Liver (tissue), 10 donors: ENCODE measurements at places on chromosomes 7 and 10.

DNA sequence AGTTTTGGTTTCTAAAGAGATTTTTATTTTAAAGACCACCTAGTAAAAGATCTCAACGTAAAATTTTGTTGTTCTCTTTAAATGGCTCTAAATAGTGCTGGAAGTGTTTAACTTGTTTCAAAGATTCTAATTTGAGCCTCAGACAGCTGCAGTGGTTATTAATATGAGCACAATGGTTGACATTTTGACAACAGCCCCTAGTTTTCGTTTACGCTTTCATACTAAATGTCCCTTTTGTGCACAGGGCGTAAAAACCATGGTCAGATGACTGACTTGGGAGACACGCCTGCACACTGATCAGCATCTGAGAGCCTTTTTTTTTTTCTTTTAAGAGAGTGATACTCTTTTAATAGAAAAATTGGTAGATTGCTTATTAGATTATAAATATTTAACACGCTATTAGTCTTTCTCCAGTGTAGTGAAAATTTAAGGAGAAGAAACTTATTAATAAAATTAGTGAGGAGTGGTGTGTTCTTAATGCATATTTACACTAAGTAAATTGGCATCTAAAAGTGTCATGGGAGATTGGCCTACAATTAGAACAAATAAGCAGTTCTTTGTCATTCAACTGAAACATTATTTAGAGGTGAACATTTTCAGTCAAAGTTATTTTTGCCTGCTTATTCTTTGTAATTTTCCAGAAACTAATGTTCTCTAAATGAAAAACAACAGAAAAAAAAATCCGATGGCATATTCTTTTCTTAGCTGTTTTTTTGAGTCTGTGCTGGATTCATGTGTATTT lies 182.8 kb upstream of the PHYHIPL start:
- no peak for DNase-seq

DNA sequence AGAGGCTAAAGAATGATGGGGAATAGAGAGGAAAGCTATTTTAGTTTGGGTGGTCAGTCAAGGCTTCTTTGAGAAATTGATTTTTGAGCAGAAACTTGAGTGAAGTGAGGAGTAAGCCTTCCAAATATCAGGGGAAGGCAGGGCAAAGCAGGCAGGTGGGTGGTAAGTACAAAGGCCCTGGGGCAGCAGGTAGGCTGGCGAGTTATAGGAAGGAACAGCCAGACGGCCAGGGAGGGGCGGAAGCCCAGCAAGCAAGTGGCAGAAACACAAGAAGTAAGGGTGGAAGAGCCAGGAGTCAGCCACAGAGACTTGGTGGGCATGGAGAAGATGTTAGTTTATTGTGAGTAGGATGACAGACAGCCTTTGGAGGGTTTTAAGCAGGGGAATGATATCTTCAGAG lies 34.9 kb downstream of the VWA2 start:
- DNase-seq, result no peak

GRCh38 chr10:76887223-76888010 lies 750.2 kb downstream of the KCNMA1 start:
- no peak for DNase-seq

DNA sequence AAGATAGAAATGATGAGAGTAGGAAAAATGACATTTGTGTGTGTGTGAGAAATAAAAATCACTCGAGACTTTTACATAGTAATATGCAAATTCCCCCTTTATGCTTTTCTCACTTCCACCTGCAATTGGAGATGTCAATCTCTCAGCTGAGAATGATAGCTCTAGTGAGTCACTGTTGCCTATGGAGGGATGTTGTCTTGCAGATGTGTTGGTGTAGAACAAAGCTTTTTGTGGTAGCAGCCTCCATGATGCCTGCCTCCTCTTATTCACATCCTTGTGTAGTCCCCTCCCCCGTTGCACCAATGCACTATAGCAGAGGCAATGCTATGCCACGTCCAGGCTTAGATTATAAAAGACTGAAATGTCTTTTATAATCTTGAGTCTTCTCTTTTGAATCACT lies 33.8 kb downstream of the SPAG6 start:
- no peak for DNase-seq

- DNase-seq, result no peak
Measured at GRCh38 chr10:77825965-77826364, 100.6 kb downstream of the DLG5 start.

DNA sequence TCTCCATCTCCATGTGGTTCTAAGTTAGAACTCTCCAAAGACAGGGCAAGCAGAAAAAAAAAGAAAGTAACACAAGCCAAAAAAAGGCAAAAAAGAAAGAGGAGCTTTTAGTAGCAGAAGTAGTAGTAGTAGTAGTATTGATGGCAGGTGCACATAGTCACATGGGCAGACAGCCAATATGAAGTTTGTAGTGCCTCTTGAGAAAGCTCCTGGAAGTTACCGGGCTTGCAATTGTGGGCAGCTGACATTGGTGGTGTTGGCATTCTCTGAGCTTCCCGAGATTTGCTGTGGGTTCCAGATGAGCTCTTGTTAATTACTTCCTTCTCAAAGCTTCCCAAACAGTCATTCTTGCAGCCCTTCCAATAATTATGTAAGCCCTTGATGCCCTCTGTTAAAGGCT lies 1128.5 kb downstream of the TYW1 start:
- DNase-seq, result no peak

DNA sequence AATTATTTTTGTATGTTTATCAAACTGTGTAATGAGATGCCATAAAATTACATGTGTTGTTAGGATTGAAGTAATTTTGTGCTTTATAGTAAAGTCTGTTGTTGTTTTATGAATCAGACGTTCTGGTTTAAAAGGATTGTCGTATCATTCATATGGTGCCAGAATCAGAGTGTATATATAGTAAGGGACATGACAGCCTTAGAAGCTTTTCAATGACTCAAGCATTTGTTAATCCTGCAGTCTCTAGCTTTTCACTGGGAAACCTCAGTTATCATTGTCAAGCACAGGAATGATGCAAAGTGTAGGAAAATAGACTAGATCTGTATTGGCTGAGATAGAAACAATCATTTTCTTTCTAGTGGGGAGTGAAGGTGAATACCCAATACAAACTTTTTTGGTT lies 57.5 kb downstream of the TRRAP start:
- no peak for DNase-seq

DNA sequence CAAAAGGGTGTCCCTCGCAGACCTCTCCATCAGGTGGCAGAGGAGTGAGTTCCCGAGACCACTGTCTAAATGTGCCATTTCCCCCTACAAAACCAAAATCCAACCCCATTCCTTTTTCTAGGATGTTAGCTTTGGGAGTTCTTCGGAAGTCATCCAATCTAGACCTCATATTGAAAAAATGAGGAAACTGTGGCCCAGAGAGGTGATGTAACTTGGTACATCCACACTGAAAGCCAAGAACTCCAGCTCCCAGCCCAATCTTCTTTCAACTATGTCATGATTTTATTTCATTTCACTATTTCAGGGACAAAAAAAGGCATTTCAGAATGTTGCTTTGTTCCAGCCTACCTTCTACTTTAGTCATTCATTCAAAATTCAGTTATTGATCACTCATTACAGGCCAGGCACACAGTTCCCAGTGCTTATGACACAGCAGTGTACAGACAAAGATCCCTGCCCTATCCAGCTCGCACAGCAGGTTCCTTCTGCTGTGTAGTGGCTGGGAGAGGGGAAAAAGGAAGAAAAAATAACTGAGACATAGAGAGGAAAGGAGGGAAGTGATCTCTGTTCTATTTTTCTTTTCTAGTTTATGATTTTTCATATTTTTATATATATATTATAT lies 35.8 kb downstream of the SCRN1 start:
- DNase-seq, result no peak

GRCh38 chr7:139255290-139255689 lies 24.3 kb downstream of the UBN2 start:
- DNase-seq, result no peak

DNA sequence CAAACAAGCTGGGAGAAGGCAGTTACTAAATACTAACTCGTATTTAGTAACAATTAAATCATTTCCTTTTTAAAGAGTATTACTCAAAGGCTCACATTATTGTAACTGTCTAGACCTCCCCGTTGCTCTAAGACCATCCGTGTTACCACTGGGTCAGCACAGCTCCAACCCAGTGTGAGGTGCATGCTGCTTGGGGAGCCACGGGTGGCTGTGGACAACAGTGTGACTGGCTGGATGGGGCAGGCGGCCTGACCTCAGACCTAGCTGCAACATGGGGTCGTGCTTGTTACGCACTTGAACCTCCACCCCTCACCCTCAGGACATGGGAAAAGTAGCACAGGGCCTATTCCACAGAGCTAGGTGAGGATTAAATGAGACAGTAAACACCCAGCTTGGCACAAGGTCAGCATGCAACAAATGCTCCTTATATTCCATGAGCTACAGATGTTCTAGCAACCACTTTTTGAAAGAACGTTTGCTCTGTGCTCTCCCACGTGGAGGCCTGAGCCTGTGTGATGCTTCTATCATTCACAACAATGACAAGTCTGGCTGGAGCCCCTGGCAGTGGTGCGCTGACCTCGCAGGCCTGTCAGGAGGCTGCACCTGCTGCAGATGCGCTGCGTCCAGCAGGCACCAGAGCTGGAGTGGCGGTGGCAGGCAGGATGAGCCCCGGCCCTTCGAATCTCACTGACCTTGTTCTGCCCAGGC lies 135.7 kb downstream of the PKD1L1 start:
- no peak for DNase-seq

DNA sequence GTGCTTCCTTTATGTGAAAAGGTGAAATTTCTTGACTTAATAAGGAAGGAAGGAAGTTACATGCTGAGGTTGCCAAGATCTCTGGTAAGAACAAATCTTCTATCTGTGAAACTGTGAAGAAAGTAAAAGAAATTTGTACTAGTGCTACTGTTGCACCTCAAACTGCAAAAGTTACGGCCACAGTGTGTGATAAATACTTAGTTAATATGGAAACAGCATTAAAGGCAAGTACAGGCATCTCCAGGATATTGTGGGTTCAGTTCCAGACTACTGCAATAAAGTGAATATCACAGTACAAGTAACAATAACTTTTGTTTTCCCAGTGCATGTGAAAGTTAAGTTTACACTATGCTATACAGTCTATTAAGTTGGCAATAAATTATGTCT lies 22.8 kb upstream of the ZNF282 start:
- DNase-seq, result no peak

- DNase-seq, result no peak
Measured at GRCh38 chr10:84298057-84298456, 30.3 kb upstream of the CCSER2 start.

DNA sequence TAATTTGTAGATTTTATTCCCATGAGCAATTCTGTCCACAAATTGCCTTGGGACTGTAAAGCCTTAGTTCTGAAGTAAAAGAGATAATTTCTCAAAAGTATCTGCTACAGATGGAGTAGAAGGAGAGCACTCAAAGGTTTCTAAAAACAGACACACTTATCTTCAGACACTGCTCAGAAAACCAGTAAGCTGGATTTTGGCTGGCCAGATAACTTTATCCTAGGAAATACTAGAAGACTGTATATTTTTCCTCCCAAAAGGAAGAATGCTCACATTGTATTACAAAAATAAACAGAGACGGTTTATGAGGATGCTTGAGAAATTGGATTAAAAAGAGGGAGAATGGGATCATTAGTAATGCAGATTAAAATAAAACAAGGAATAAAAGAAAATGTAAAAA lies 178.0 kb upstream of the IGFBP3 start:
- DNase-seq, result no peak

- DNase-seq, result no peak
Measured at GRCh38 chr10:59324597-59324996, 37.8 kb downstream of the FAM13C start.

GRCh38 chr10:24357344-24358004 lies 148.5 kb downstream of the KIAA1217 start:
- DNase-seq, result no peak

GRCh38 chr7:47407821-47408674 lies 173.9 kb downstream of the TNS3 start:
- DNase-seq, result peak; percentile 53

DNA sequence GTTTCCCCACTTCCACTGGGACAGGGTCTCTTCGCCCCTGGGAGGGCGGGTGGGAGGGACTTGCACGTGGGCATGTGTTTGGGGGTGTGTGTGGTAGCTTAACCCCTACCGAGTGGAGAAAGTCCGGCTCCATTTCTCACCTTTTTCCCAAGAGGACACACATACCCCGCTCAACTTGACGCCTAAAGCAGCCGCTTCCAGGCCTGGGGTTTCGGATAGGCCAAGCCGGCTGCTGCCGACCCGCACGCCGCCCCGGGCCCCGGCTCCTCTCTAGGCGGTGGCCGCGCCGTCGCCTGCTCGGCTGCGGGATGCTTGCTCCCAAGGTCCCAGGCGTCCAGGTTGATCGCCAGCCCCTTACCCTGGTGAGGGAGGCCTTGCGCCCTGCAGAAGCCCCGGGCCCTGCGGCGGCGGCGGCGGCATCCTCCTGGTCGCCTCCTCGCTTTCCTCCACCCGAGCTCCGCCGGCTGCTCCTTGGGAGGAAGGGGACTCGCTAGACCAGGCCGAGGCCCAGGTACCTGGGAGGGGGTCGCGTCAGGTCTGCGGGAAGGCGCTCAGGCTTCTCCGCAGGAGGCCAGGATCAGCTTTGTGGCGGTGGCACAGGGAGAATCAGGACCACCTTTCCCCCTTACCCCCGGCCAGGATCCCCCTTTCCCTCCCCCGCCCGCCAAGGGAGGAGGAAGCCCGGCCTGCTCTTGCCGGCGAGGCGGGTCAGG lies 3.2 kb upstream of the GATA3 start:
- DNase-seq, result no peak

DNA sequence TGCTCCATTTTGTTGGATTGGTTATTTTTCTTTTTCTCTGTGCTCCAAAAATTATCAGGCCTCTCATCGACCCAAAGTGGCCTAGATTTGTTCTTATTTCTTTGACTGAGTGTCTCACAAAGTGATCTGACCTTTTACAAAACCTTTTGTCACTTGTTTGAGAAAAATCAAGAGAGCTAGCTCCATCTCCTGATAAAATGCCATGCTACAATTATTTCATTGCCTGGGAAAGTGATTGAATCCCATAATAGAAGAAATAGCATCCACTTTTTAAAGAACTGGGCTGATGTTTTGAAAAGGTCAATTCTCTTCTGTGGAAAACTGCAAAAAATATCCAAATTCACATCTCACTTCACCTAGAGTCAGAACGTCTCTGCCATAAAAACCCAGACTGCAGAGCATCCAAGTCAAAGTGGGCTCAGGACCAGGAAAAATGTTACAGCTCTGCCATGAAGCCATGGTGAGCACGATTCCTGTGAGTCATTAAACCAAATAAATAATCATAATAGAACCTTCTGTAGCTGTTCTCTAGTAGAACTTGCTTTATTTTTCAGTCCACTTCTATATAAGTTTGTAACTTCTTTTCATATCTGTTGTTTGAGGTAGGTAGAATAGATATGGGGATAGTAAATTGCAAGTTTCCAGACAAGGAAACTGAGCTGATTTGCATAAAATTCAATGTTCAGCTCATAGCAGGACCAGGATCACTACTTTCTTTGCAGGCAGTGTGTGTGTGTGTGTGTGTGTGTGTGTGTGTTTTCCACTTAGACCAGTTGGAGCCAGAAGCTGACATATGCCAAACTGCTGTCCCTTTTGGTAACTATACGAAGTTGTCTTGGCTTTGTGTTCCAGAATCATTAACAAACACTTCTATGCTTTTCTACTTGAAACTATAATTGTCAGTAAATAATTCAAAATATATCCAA lies 632.5 kb upstream of the ANKRD30A start:
- no peak for DNase-seq

GRCh38 chr10:125515571-125515970 lies 167.4 kb downstream of the TEX36 start:
- no peak for DNase-seq

- DNase-seq, result no peak
Measured at GRCh38 chr7:42856605-42856987, 55.3 kb downstream of the C7orf25 start.

GRCh38 chr7:4845740-4846142 lies 16.1 kb downstream of the PAPOLB start:
- no peak for DNase-seq
